ENCODE measurements at places on chromosomes 2 and 18. TPM values are rescaled to one million over a fixed set of nuclear protein-coding genes. Genes with fewer than 3 reads are reported as not detected.

Gene NEB
- total RNA-seq, result 5.8 TPM

DNA sequence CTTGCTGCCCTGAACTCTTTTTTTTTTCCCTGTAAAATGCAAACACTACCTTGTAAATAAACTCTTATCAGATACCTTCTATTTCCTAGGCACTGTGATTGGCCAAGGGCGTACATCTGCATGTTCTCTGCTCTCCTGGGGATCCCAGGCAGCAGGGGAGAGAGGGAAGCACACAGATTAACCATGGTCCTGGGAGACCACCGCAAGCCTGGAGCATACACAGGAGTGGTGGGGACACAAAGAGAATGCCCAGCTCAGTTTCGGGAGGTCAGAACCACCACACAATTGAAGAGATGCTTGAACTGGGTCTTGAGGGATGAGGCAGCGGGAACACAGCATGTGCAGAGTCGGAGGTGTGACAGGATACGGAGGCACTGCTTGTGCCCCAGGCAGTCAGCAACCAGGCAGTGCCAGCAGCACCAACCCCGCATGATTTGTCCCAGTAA lies 2.1 kb downstream of the GREB1 start:
- no peaks in the 10 kb centered on the region for H3K4me1 ChIP-seq
- no peak overlapping the region for H3K4me3 ChIP-seq
- no peaks in the 10 kb centered on the region for H3K36me3 ChIP-seq

- no peak for DNase-seq
- H3K27me3 ChIP-seq, result no peaks in the 10 kb centered on the region
- no peak overlapping the region for H3K27ac ChIP-seq
- no peaks in the 10 kb centered on the region for H3K36me3 ChIP-seq
- no peaks in the 10 kb centered on the region for H3K4me1 ChIP-seq
- no peak overlapping the region for H3K4me3 ChIP-seq
These were observed 14.6 kb downstream of the AP1S3 start for GRCh38 chr2:223822818-223823217.

Gene KYNU
- 31.1 TPM for total RNA-seq

- H3K4me1 ChIP-seq, result peaks cover 49% of the 10 kb centered on the region
- H3K36me3 ChIP-seq, result no peaks in the 10 kb centered on the region
- H3K27ac ChIP-seq, result peak overlapping the region; percentile 75
- H3K27me3 ChIP-seq, result no peaks in the 10 kb centered on the region
- DNase-seq, result no peak
These were observed 19.8 kb downstream of the BIN1 start for GRCh38 chr2:127086990-127087790.

Gene ABHD1
- total RNA-seq, result 0.10 TPM

GRCh38 chr2:215435870-215436704 lies at the start of gene FN1:
TSS of gene FN1 (minus strand) at chr2:215436068. CDS start at chr2:215435802, 266 bp downstream.
- no peaks in the 10 kb centered on the region for H3K4me1 ChIP-seq
- peak within 1 kb of the TSS; percentile 55 for H3K4me3 ChIP-seq

Gene ACOXL
- total RNA-seq, result 128 TPM

DNA sequence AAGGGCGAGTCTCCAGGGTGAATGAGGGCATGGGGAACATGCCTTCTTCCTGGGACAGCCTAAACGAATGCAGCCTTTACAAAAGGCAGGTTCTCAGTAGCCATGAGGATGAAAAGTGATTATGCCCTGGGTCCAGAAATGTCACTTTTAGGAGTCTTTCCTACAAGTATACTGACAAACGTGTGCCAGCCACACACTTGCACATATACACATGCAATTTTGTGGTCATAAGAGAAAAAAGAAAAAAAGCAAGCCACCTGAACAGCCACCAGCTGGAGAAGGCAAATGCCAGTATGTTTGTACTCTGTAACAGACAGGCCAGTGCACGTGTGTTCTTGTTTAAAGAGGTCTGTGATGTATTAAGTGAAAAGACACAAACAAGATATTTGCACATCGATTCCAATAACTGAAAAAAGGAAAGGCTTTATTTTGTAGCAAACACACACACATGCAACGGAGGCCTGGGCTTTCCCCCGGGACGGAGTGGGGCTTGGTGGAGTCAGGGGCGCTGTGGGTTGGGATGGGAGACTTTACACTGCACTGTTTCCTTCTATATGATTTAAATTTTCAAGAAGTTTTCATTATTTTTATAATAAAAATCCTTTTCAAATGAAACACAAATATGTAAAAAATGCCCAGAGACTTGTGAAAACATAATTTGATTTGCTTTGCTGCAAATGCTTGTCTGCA lies 108.4 kb downstream of the FAM210A start:
- no peaks in the 10 kb centered on the region for H3K27me3 ChIP-seq
- no peak overlapping the region for H3K27ac ChIP-seq
- H3K4me3 ChIP-seq, result no peak overlapping the region

Gene NOSTRIN
- total RNA-seq, result 110 TPM

DNA sequence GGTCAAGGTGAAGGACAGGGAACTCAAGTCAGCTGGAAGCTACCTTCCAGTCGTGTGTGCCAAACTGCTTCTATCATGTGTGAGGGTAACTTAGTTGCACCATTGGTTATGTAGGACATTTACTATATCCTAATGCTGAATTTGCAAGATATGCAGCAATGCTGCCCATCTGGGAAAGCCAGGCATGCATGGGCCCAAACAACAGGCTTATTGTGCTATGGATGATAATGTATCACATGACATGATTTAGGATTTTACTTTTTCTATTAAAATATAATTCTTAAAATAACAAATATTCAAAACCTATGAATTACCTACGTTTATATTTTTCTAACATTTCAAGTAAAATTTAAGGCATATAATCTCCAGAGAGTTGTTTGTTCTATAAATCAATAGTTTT lies 35.9 kb downstream of the B4GALT6 start:
- no peak for DNase-seq
- no peaks in the 10 kb centered on the region for H3K4me1 ChIP-seq
- no peaks in the 10 kb centered on the region for H3K36me3 ChIP-seq
- no peak overlapping the region for H3K27ac ChIP-seq

- no peak overlapping the region for H3K4me3 ChIP-seq
- DNase-seq, result no peak
- H3K27ac ChIP-seq, result no peak overlapping the region
- peaks cover 12% of the 10 kb centered on the region for H3K36me3 ChIP-seq
- H3K27me3 ChIP-seq, result no peaks in the 10 kb centered on the region
- no peaks in the 10 kb centered on the region for H3K4me1 ChIP-seq
These were observed 66.6 kb downstream of the TWSG1 start for GRCh38 chr18:9401176-9401575.

DNA sequence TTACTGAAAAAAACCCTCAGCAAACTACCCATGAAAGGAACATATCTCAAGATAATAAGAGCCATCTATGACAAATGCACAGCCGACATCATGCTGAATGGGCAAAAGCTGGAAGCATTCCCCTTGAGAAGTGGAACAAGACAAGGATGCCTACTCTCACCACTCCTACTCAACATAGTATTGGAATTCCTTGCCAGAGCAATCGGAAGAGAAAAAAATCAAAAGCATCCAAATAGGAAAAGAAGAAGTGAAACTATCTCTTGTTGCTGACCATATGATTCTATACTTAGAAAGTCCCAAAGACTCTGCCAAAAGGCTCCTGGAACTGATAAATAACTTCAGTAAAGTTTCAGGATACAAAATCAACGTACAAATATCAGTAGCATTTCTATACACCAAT lies 40.6 kb upstream of the MSTN start:
- H3K27me3 ChIP-seq, result no peaks in the 10 kb centered on the region
- no peak for DNase-seq
- no peaks in the 10 kb centered on the region for H3K4me1 ChIP-seq
- no peak overlapping the region for H3K27ac ChIP-seq

DNA sequence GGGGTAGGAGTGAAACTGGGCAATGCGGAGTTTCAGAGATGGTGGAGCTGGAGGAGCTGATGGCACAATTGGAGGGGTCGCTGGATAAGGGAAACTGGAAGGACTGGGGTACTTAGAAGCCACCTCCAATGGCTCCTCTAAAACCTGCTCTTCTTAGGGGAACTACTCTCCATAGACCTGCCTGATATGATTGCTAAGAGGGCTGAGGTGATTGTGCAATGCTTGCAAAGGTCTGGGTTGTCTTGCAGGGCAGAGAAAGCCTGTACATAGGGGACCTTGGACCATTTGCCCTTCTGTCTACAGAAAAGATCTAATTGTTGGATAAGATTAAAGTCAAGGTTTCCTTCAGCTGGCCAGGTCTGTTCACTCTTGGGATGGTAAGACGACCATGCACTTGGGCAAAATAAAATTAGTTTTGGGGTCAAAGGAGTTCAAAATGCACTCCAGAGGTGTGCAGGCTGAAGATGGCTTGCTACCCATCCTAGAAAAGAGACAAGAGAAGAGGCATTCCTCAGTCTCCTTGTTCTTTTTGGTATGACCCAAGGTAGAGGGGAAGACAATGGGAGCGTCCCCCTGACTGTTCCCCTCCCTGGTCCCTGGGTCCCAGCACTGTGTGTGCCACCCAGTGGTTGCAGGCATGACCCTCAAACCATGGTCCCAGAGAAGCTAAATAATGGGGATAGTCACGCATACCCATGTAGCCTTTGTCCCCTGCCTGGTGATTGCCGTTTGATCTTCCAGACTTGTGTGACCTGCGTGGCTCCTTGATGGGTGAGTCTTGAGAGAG lies 41.1 kb downstream of the STK17B start:
- DNase-seq, result no peak
- H3K27me3 ChIP-seq, result no peaks in the 10 kb centered on the region
- peaks cover 1% of the 10 kb centered on the region for H3K36me3 ChIP-seq

- no peaks in the 10 kb centered on the region for H3K27me3 ChIP-seq
- no peak overlapping the region for H3K4me3 ChIP-seq
- peaks cover 14% of the 10 kb centered on the region for H3K4me1 ChIP-seq
- no peak for DNase-seq
These were observed 98.7 kb downstream of the TCF4 start for GRCh38 chr18:55489034-55489986.

- H3K4me3 ChIP-seq, result no peak overlapping the region
- DNase-seq, result no peak
- no peak overlapping the region for H3K27ac ChIP-seq
- no peaks in the 10 kb centered on the region for H3K36me3 ChIP-seq
- no peaks in the 10 kb centered on the region for H3K27me3 ChIP-seq
These were observed 105.5 kb downstream of the GPD2 start for GRCh38 chr2:156541706-156542105.

DNA sequence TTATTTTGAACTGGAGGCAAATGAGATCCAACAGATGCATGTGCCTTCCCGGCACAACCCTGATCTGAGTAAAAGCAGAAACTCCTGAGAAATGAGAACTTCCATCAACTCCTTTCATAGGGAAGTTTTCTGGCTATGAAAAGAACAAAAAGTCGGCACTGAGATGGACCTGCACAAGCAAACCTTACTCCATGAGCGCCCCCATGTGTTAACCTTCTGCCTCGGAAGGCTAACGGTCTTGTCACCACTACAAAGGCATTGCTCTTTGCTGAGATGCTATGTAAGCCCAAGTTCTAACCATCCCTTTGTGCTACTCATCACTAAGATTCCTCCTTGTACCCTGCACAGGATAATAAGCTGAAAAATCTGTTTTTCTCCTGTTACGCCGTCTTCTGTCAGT lies 57.3 kb upstream of the SULT1C3 start:
- H3K36me3 ChIP-seq, result no peaks in the 10 kb centered on the region
- no peak overlapping the region for H3K27ac ChIP-seq
- H3K27me3 ChIP-seq, result no peaks in the 10 kb centered on the region
- no peak for DNase-seq
- no peaks in the 10 kb centered on the region for H3K4me1 ChIP-seq
- no peak overlapping the region for H3K4me3 ChIP-seq

- H3K27ac ChIP-seq, result no peak overlapping the region
- H3K4me1 ChIP-seq, result no peaks in the 10 kb centered on the region
- no peaks in the 10 kb centered on the region for H3K27me3 ChIP-seq
- H3K36me3 ChIP-seq, result no peaks in the 10 kb centered on the region
These were observed 128.5 kb upstream of the SP5 start for GRCh38 chr2:170586571-170587095.

DNA sequence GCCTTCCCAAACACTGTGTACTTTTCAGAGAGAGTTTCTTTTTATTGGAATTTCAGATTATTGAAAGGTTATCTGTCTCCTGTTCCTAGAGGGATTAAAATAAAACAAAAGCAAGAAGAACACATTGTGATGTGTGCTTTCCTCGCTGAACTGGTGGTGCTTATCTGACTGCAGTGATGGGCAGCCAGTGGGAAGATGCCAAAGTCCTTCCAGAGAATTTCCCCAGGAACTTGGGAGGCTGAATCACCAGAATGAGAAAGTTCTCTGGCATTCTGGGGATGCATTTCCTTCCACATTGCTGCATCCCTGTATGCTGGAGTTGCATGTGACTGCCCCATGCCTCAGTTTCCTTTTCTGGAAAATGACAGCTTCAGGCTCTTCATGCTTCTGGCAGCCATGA lies 53.9 kb upstream of the SEC11C start:
- no peak overlapping the region for H3K27ac ChIP-seq
- no peaks in the 10 kb centered on the region for H3K27me3 ChIP-seq
- H3K36me3 ChIP-seq, result no peaks in the 10 kb centered on the region
- H3K4me1 ChIP-seq, result no peaks in the 10 kb centered on the region
- no peak overlapping the region for H3K4me3 ChIP-seq

GRCh38 chr2:188410504-188411235 lies 119.0 kb downstream of the GULP1 start:
- H3K36me3 ChIP-seq, result no peaks in the 10 kb centered on the region
- no peak overlapping the region for H3K27ac ChIP-seq
- no peak overlapping the region for H3K4me3 ChIP-seq

- no peaks in the 10 kb centered on the region for H3K4me1 ChIP-seq
- H3K4me3 ChIP-seq, result no peak overlapping the region
- no peak overlapping the region for H3K27ac ChIP-seq
- no peaks in the 10 kb centered on the region for H3K36me3 ChIP-seq
These were observed 2096.3 kb upstream of the CELF4 start for GRCh38 chr18:39661856-39662366.

DNA sequence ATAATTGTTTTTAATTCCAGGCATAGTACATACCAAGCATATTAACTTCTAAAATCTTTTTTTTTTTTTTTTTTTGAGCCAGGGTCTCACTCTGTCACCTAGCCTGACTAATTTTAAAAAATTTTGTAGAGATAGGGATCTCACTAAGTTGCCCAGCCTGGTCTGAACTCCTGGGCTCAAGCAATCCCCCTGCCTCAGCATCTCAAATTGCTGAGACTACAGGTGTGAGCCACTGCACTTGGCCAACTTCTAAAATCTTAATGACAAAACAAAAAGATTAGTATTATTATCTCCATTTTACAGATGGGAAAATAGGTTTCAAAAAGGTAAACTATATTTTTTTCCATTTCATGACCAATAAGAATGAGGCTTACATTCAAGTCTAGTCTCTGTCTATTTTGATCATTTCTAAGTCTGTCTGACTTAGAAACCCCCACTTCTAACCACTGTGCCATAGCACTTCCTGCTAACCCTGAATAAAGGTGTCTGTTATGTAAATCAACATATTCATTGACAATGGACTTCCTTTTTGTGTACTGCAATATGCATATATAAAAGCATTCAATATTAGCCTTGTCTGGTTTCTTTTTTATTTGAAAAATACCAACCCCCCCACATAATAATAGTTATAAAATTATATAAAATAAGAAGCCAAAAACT lies 28.7 kb upstream of the ZEB2 start:
- H3K4me1 ChIP-seq, result no peaks in the 10 kb centered on the region
- no peak overlapping the region for H3K4me3 ChIP-seq
- H3K27me3 ChIP-seq, result no peaks in the 10 kb centered on the region
- no peak overlapping the region for H3K27ac ChIP-seq
- DNase-seq, result no peak
- no peaks in the 10 kb centered on the region for H3K36me3 ChIP-seq
